ENCODE measurements at places on chromosomes 2 and 18.

DNA sequence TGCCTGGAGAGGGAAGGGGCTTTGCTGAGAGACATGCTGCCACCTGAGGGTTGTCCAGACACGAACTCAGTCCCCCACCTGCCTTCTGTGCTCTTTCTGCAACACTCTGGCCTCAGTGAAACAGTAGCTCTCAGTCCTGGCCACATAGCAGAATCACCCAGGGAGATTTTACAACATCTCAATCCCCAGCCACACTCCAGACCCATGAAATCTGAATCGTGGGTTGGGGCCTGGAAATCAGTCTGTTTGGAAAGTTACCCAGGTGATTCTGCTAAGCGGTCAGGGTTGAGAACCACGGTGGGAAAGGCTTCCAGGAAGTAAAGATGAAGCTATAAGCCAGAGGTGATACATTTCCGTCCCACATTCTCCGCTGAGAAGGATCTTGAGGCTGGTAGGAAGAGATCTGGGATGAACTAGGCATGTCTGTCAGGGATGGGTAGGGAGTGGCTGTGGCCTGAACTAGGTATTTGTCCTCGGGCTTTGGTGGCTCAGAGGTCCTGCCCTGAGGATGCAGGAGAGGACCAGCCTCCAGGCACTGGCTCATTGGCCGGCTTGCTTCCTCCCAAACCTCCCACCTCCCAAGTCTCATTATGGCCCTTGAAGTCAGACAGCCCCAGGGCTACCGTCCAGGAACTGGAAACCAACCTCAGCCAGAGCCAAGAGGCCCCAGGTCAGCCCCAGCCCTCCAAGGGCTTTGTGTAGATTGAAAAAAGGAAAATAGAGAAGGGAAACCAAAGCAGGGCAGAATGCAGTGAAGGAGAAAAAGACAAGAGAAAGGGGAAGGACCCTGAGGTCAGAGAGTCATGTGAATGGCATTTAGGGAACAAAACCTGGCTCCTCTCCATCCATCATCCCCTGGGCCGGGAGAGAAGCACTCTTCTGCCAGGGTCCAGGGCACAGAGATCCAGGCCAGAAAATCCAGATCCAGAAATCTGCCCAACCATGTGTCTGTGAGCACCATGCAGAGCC, 119.6 kb downstream of the ZFP36L2 start:
- no peak for DNase-seq

DNA sequence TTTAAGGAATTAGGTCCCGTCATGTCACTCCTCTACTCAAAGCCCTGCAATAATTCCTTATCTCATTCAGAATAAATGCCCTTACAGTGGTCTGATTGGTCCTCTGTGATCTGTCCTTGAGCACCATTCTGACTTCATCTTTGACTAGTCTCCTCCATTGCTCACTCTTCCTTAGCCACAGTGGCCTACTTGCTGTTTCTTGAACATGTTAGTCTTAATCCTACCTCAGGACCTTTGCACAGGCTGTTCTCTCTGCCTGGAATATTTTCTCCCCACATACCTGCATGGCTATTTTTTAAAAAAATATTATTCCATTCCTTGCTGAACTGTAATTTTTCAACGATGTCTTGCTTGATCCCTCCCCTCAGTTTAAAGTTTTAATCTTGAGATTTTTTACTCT, 48.0 kb downstream of the QPCT start:
- no peak for DNase-seq

GRCh38 chr2:134934641-134935040, 16.0 kb downstream of the CCNT2 start:
- DNase-seq, result no peak

- no peak for DNase-seq
Measured at GRCh38 chr2:220227266-220227920, 600.0 kb downstream of the SLC4A3 start.

DNA sequence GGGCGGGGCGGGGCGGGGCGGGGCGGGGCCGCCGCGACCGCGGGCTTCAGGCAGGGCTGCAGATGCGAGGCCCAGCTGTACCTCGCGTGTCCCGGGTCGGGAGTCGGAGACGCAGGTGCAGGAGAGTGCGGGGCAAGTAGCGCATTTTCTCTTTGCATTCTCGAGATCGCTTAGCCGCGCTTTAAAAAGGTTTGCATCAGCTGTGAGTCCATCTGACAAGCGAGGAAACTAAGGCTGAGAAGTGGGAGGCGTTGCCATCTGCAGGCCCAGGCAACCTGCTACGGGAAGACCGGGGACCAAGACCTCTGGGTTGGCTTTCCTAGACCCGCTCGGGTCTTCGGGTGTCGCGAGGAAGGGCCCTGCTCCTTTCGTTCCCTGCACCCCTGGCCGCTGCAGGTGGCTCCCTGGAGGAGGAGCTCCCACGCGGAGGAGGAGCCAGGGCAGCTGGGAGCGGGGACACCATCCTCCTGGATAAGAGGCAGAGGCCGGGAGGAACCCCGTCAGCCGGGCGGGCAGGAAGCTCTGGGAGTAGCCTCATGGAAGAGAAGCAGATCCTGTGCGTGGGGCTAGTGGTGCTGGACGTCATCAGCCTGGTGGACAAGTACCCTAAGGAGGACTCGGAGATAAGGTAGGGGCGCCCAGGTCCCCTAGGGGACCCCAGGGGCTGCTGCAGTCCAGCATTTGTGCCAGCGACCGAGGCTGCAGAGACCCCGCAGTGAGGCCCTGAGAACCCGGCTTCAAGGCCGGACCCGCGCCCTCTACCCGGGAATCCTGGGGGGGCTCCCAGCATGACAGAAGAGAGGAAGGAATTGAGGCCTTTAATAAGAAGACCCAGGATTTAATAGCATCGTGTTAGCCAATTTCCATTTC, at the start of gene KHK:
TSS of gene KHK (plus strand) at position 49 of the 870 bp plus-strand sequence. CDS start at position 537, 488 bp downstream.
- peak; percentile 49 for DNase-seq

- DNase-seq, result no peak
Measured at GRCh38 chr2:172962082-172962481, 113.6 kb upstream of the MAP3K20 start.

- peak; percentile 55 for DNase-seq
Measured at GRCh38 chr18:34809451-34810072, 99.5 kb downstream of the DTNA start.

- DNase-seq, result no peak
Measured at GRCh38 chr2:133486771-133487191, 81.5 kb downstream of the NCKAP5 start.

DNA sequence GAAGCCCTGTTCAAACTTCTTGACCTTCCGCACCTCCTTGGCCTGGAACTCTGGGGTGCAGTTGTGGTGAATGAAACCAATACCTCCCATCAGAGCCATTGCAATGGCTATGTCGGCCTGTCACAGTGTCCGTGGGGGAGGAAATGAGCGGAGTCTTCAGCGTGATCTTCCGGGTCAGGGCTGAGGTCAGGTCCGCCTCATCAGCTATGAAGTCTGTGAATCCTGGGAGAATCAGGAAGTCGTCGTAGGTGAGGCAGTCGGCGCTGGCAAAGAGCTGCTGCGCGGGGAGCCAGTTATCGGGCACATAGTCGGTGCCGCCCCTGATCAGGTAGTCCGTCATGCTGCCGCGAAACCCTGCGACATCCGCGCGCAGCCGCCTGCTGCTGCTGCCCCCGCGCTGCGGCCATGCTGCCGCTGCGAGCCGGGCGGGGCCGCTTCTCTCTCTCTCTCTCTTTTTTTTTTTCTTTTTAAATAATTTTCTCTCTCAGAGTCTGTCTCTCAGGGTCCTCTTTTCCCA, 154.1 kb upstream of the ZSWIM2 start:
- DNase-seq, result no peak

- DNase-seq, result no peak
Measured at GRCh38 chr2:216626875-216627245, 6.4 kb upstream of the IGFBP2 start.

GRCh38 chr2:212922701-212923100, 228.7 kb downstream of the IKZF2 start:
- DNase-seq, result no peak

GRCh38 chr2:140597836-140598235, 1533.0 kb downstream of the LRP1B start:
- DNase-seq, result no peak

DNA sequence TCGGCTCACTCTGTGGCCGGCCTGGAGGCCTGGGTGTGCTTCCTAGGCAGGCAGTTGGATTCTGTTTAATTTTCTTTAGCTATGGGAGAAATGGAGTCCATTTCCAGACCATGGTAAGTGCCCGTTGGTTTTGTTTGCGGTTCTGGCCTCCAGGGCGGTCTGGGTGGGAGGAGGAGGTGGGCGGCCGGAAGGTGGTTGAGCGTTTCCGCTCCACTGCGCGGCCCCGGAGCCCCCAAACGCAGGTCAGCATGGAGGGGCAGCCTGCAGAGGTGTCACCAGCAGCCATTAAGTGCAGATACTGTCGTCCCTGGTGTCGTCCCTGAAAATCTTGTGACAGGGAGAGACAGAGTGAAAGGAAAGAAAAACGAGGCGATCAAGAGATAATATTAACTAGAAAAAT, 303.9 kb downstream of the GBX2 start:
- DNase-seq, result no peak

DNA sequence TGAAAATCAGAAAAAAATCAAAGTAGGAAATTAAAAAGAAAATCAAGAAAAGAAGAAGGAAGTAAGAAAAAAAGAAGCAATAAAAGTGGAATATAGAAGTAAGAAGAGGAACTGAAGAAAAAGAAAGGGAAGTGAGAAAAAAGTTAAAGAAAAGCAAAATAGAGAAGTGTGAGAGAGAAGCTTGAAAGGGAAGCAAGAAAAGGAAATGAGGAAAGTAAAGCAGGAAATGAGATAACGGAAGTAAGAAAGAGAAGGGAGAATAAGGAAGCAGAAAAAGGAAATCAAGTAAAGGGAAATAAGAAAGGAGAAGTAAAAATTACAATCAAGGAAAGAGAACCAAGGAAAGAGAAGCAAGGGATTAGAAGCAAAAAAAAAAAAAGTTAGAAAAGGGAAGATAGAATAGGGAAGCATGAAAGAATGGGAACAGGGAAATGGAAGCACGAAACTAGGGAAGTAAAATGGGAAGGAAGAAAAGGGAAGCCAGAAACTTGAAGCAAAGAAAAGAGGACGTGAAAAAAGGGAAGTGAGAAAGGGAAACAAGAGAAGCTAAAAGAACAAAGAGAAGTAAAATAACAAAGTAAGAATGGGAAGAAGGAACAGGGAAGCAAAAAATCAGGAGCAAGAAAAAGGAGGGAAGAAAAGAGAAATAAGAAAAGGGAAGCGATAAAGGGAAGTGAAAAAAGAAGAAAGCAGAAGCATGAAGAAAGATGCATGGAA, 243.3 kb upstream of the NCKAP5 start:
- DNase-seq, result no peak
